ENCODE measurements at places on chromosomes 11 and 22. TPM values are rescaled to one million over a fixed set of nuclear protein-coding genes. Genes with fewer than 3 reads are reported as not detected.

- peak; percentile 18 for DNase-seq
Measured at GRCh38 chr11:111417011-111417765, 38.1 kb upstream of the POU2AF1 start.

DNA sequence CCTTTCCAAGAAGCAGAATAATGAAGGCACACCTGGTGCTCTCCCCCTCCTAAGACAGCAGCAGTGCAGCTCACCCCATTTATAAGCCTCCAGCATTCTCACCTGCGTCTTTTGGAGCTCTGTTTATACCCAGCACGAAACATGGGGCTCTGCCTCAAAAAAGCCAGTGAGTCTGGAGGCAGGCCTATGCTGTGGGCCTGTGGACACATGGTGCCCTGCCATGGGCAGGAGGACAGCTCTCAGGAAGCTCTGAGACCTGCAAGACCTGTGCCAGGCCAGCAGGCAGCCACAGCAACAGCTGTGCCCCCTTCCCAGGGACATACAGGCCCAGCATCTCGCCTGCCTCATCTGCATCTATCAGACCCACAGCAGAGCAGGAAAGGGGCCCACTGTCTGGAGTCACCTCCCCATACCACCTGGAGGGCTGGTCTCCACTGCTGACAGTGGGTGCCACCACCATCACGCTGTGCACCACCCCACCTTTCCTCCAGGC lies 64.2 kb downstream of the DGCR2 start:
- no peak for DNase-seq

GRCh38 chr11:40445391-40445790 lies 1014.1 kb downstream of the LRRC4C start:
- no peak for DNase-seq

- no peak for DNase-seq
Measured at GRCh38 chr11:126159719-126160344, 51.6 kb downstream of the RPUSD4 start.

- no peak for DNase-seq
Measured at GRCh38 chr22:17918840-17919239, 105.5 kb downstream of the MICAL3 start.

DNA sequence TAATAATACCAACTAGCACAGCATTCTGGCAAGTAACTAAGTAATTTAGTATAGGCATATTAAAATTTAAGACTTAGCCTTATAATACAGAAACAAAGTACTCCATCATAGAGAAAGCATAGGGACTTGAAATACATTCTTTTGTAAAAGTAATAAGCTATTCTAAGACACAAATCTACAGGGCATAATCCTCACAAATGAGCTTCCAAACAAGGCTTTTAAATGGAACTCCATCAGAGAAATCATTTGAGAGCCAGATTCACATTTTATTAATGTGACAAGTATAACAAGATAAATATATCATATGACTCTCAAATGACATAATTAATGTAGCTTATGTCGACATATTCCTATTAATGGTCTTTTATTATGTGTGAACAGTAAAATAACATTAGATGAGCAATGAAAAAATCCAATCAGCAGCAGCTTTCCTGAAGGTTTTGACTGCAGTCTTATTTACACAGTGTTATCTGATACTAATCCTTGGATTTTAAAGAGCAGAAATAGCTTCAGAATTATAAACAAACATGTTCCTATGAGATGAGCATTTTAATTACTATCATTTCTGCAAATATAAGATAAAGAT lies 241.4 kb downstream of the TTC28 start:
- no peak for DNase-seq

DNA sequence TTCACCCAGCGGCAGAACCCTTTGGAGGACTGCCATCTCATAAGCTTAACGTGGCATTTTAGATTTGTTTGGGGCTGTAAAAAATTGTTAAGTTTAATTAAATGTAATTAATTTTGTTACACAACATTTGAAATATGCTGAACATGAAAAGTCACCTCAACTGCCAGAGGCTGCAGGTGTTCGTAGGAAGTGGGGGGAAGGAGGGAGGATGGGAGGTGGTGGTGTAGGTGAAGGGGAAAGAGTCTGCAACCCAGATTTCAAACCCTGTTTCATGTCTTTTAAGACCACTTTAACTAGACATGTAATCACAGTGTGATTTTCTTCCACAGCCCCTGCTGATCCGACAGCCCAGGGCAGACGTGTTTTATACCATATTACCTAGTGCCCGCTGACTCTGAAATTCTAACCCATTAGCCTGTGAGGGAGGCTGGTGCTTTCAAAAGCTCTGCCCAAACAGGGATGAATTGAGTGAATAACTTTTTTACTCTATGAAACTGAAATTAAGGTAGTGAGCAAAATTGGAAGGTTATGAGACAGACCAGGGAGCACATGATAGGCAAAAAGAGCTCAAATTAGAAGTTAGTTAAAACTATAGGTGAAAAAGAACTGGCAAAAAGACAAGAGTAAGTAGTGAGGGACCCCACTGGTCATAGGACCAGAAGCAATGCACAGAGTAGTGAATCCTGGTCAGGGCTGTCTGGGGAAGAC lies 279.8 kb downstream of the DDX10 start:
- DNase-seq = no peak

- DNase-seq = no peak
Measured at GRCh38 chr22:48752451-48753380, 1075.0 kb downstream of the BRD1 start.

GRCh38 chr11:130423541-130424142 lies 4.8 kb downstream of the ADAMTS8 start:
- DNase-seq = no peak

GRCh38 chr22:20418211-20418788 lies 19.3 kb downstream of the SCARF2 start:
- peak; percentile 65 for DNase-seq

DNA sequence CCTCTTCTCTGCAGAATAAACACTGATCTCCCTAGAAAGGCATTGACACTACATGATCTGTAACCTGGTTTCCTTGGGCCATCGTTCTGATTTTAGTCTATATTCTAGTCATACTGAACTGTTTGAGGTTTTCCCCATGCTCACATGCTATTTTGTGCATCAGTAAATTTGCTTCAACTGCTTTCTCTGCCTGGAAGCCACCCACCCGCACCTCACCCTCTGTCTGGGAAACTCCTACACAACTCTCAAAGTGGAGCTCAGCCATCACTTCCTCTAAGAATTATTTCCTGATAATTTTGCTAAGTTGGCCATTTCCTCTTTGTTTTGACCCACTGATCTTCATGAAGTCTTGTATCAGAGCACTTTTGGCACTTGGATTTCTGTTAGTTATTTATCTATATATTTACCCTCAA lies 36.1 kb downstream of the MMP20 start:
- DNase-seq = no peak

DNA sequence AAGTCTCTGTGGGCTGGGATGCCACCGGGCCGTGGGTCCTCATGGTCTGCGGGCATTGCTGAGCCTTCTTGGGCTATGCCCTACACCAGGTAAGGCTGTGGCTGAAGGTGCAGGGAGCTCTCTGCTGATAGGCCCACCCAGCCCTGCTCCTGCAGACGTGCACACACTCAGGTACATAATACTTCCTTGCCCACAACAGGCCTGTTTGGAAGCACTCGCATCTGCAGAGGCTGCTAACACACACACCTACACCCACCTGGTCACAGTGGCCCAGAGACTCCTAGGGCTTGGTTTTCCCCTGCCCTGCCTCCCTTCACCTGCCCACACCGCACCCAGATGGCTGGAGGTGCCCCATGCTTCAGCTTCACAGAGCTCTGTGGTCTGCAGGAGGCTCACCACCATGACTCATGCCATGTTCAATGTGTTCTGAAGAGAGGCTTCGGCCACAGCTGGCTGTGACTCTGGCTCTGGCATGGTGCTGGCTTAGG lies 72.8 kb upstream of the KCNQ1OT1 start:
- DNase-seq = peak; percentile 18

DNA sequence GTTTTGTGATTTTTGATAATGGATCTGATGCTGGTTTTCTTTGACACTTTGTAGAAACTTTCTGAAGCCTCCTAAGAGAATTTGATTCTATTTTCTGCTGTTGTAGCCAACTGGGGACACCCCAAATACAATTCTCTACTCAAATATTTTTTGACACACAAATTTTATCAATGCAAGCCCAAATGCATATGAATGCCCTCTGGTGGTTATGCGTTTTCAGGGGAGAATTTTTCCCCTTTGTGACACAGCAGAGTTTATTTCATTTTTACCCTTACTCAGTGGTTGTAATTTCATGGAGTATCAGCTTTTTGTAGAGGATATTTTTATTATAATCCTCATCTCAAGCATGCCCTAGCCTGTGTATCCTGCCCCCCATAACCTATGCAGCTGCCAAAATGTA lies 44.7 kb upstream of the MTMR2 start:
- DNase-seq = no peak

- no peak for DNase-seq
Measured at GRCh38 chr11:44979543-44980399, 29.1 kb upstream of the TP53I11 start.

- DNase-seq = no peak
Measured at GRCh38 chr11:95161248-95161647, 69.8 kb downstream of the SESN3 start.

- no peak for DNase-seq
Measured at GRCh38 chr11:111456859-111457730, 55.1 kb downstream of the BTG4 start.

Gene OR11H1
- not detected for polyA plus RNA-seq

Gene GRK3
- polyA plus RNA-seq = 0.72 TPM

Gene KCNJ1
- polyA plus RNA-seq = not detected

Gene MRGPRF
- polyA plus RNA-seq = 34.4 TPM

Data from AG04450 (cell line).